ENCODE measurements at places on chromosomes 11 and 22.

DNA sequence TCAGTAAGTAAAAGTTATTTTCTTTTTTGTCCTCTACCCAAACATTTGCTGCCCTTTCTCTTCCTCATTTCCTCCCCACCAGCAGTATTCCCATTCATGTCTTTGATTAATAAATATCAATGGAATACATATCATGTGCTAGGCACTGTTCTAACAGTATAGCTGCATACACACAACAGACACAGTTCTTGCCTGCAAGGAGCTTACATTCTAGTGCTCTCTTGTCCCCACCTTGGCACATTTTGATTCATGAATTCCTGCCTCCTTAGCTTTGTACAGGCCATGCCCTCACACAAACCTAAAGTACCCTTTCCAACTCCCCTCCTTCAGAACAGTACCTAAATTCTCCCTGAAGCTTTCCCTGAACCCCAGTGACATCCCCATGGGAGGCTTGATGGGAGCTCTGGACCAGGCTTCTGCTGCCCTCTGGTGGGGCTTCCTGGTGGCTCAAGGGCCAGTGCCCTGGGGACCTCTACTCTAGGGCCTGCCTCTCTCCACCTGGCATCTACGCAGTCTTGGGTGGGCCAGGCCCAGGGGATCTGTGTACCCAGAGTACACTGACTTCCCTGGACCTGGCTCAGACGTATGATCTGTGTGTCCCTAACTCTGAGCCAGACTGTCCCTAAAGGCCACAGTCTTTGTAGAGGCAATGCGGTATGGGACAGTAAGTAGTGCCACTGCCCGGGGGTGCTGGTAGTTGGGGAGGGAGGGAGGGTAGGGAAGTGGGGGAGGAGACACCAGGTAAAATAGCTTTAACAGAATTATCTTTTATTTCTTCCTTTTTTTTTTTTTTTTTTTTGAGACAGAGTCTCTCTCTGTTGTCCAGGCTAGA lies 14.1 kb downstream of the RPS13 start:
- peak; percentile 9 for DNase-seq

DNA sequence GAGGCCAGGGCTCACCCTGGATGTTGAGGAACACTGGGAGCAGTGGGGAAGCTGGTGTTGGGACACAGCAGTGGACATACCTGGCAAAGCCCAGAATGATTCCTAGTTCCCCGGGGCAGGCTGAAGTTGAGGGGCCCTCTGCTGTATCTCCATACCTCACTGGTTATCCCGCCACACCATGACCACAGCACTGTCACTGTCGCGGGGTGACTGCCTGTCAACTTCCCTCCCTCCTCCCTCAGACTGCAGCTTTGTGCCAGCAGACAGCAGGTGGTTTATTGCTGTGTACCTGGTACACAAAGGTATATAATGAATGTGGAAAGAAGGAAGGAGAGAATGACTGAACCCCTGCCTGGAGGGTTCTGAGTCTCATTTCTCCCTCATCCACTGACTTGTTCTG lies 318.7 kb downstream of the TMEM135 start:
- no peak for DNase-seq

- DNase-seq = no peak
Observed at GRCh38 chr22:19855504-19856409, 1.1 kb upstream of the GNB1L start.

DNA sequence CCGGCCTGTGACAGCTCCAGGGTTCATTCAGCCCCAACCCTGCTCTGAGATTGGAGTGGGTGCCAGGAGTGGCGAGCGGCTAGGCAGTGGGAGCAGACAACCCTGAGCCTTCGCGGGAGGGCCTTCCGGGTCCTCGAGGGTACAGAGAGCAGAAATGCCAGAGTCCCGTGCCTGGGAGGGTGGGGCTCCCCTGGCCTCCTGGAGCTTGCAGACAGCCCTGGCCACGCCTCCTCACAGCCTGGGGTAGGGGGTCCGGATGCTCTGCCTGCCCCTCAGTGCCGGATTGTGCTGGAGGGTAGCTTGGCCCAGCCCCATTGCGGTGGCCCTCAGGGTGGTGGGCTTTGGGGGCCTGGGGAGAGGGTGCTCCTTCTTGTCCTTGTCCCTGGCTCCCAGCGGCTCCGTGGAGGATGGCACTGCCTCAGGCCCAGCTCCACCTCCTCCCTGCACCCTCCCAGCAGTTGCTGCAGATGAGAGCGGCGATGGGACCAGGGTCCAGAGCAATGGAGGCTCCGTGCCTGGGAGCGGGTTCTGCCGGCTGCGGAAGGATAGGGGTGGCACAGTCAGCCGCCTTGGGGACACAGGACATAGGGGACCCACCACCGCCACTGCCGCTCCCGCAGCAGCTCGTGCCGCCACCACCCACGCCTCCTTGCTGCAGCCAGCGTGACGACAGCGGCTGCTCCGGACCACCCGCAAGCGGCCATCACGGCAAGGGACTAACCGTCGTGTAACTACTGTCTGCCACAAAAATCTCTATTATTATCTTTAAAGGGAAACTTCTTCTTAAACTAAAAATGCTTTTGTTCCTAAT lies 34.9 kb upstream of the OR10G7 start:
- DNase-seq = no peak

GRCh38 chr11:88521799-88522201 lies 184.3 kb upstream of the CTSC start:
- no peak for DNase-seq

- no peak for DNase-seq
Observed at GRCh38 chr11:98589967-98590366, 430.8 kb upstream of the CNTN5 start.
